Erythroblast (primary cell): ENCODE measurements at places on chromosomes 7 and 10.

- DNase-seq: no peak
Measured at GRCh38 chr10:13969118-13969791, 361.5 kb downstream of the FRMD4A start.

DNA sequence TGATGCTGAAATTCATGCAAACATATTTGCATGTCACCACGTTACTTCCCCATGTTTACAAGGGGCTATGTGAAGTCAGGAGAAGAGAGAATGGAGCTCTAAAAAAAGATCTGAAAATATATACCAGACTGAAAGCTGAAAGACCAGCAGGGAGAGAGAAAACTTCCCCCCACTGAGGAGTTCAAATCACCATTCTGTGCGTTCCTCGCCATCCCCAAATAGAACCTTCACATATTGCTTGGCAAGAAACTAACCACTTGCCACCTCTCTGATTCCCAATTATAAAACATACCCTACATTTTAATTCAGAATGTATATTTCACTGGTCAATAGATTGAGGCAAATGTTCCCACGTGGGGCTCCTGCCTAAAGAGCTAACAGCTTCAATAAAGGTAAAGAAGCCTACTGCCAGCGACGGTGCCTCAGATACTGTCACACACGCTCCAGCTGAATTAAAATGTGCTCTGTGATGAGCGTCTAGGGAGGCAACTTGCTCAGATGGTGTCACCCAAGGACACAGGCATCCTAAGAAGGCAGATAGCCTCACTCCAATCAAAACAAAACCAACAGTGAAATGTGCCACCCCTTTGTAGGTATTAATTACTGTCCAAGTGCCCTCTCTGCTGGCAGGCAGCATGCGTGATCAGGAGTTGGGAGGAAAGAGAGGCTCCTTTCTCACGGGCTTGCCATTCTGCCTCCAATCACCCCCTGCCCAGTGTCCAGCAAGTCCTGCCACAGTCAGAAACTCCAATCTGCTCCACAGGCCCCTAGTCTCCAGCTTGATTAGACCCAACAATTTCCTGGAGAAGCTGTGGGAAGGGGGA lies 298.2 kb downstream of the GRID1 start:
- no peak for DNase-seq

GRCh38 chr10:78568620-78569019 lies 500.1 kb upstream of the ZMIZ1 start:
- DNase-seq: no peak

DNA sequence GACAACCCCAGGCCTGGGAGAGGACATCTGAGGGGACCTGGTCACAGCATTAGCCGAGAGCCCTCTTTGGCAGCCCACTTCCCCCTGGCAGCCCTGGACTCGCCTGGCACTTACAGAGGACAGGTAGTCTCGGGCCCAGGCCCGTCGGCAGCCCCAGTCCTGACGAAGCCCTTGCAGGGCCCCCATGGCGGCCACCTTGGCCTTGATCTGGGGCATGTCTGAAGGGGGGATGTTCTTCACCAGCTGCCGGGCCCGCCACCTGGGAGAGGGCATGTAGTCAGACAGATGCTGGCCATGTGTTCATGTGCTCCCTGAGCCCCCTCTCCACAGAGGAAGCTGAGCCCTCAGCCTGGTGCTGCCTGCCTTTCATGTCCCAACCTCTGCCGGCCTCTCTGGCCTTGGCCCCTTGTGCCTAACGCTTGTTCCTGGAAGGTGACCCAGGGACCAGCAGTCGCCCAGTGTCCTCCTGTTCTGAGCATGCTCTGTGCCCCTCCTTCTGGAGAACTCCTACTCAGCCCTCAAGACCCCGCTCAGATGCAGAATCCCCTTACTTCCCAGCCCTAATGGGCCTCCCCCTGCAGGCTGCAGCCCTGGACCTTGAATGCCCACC lies 13.9 kb downstream of the MYO1G start:
- DNase-seq: no peak

- peak; percentile 90 for DNase-seq
Measured at GRCh38 chr10:110208614-110209453, 1.4 kb downstream of the MXI1 start.

DNA sequence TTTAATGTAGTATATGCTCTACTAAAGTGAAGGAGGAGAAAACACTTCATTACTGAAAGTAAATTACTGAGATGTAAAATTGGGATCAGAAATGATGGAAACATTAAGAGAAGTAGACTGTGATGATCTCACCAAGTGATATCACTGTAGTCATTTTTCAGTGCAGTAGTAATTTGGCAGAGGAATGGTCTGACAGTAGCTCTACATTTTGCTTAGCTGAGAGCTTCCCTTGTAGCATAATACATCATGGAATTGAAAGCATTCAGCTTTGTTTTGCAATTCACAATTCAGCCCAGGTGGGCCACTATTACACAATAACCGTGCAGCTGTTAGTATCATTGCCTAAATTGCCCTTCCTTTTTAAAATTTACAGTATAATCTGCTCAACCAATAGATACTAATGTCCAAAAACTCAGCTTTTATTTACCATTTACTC lies 19.4 kb upstream of the CABCOCO1 start:
- no peak for DNase-seq

DNA sequence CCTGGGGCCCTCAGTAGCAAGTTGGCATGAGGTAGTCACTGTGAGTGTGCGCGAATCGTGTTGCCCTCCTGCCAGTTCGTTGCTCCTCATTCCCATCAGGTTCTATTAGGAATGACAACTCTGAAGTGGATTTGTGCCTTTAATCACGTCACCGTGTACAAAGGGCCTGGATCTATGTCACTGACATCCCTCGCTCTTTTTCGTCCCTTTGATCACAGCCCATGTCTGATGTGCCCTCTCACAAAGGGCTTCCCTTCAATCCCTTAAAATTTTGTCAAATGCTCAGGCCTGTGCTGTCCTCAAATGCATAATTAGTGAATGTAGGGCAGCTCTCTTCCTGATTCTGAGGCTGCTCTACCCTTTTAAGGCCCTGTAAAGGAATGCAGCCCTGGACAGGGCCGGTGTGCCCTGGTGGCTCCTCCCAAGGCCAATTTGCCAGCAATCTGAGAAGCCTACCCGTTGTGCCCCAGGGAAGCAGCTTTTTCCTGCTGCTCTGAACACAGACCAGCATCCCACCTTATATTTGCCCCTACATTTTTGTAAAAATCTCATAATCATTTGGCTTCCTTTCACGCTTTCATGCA lies 93.6 kb downstream of the TMEM178B start:
- no peak for DNase-seq

- no peak for DNase-seq
Measured at GRCh38 chr7:101442426-101443070, 79.9 kb downstream of the COL26A1 start.

- no peak for DNase-seq
Measured at GRCh38 chr10:96636551-96636950, 49.7 kb upstream of the TM9SF3 start.

- DNase-seq: no peak
Measured at GRCh38 chr7:5394264-5395105, 29.1 kb downstream of the TNRC18 start.

GRCh38 chr10:49362596-49363260 lies 33.2 kb downstream of the DRGX start:
- no peak for DNase-seq

DNA sequence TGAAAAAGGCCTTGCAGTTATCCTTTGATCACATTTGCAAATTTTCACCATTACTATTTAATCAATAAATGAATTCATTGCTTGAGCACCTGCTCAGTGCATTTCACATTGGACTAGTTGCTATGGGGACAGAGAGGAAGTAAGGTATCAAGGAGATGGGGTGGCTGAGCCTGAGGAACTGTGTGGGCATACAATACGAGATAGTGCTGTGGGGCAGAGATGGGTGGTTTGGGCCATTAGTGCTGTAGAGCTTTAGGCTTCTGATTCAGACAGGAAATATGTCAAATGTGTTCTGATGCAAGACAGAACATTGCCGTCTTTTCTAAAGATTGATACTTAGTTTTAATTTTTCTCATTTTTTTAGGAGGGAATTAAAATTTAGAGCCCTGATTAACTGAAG lies 13.2 kb downstream of the ITGB8 start:
- DNase-seq: no peak

DNA sequence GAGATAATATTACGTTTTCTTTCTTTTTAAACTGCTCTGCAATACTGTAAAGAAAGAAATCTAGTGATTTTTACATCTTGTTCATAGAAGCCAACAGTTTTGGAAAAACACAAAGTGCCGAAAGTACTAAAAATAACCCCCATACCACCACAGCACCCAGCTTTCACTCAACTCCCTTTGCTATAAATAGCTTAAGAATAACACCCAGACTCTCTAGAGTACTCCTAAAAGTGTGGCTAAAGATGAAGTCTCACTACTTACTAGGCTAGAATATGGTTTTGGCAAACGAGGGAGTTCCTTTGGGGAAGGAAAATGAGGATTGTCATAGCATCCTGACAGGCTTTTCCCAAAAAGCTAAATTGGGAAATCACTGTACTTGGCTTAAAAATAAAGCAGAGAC lies 151.8 kb upstream of the ANK3 start:
- no peak for DNase-seq

DNA sequence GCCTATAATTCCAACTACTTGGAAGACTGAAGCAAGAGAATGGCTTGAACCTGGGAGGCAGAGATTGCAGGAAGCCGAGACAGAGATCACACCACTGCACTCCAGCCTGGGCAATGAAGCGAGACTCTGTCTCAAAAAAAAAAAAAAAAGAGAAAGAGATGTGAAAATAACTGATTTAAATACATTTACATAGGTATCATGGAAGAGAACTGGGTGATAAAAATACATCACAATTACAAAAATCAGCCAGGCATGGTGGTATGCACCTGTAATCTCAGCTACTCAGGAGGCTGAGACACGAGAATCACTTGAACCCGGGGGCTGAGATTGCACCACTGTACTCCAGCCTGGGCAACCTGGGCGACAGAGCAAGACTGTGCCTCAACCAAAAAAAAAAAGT lies 19.8 kb downstream of the NANOS1 start:
- DNase-seq: no peak

- no peak for DNase-seq
Measured at GRCh38 chr7:12138421-12138820, 72.7 kb upstream of the TMEM106B start.

- no peak for DNase-seq
Measured at GRCh38 chr10:28681291-28681763, 4.0 kb downstream of the BAMBI start.

DNA sequence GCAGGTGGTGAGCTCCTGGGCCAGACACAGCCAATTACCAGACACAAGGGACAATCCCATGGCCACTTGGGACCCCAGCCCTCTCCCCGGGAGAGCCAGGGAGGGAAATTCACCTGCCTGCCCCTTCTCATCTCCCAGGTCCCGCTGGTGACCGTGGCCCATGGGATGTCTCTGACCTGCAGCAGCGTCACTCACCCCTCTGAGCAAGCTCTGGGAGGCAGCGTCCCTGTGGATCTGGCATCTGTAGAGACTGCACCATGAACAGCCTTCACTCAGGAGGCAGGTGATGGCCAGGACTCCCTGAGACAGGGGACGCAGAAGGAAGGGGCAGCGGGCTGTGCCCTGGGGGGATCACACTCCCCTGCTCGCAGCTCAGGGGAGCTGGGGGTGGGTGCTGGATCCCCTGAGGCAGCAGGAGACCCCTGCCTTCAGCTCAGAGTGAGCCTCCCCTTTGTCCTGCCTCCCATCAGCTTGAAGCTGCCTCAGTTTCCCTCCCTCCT lies 90.8 kb downstream of the FOXL3 start:
- no peak for DNase-seq

DNA sequence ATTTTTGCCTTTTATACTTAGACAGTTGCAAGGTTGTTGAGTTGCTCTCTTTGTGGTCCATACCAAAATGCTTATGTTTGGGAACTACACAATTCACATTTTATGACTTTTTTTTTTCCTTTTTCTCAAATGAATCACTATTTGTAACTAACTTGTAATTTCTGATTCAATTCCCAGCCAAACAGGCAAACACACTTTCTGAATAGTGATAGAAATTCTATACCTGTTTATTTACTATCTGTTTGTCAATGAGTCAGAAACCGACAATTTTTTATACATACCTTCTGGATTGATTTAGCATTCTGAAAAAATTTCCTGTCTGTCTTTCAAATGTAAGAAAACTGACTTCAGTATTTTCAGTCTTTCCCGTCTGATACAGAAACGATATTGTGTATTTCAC lies 69.1 kb downstream of the MBL2 start:
- no peak for DNase-seq

GRCh38 chr10:36164556-36165504 lies 522.7 kb upstream of the FZD8 start:
- DNase-seq: no peak

GRCh38 chr10:79944428-79945395 lies 4.2 kb downstream of the SFTPD start:
- DNase-seq: no peak

- DNase-seq: no peak
Measured at GRCh38 chr7:107751113-107751512, 7.2 kb downstream of the CBLL1 start.

DNA sequence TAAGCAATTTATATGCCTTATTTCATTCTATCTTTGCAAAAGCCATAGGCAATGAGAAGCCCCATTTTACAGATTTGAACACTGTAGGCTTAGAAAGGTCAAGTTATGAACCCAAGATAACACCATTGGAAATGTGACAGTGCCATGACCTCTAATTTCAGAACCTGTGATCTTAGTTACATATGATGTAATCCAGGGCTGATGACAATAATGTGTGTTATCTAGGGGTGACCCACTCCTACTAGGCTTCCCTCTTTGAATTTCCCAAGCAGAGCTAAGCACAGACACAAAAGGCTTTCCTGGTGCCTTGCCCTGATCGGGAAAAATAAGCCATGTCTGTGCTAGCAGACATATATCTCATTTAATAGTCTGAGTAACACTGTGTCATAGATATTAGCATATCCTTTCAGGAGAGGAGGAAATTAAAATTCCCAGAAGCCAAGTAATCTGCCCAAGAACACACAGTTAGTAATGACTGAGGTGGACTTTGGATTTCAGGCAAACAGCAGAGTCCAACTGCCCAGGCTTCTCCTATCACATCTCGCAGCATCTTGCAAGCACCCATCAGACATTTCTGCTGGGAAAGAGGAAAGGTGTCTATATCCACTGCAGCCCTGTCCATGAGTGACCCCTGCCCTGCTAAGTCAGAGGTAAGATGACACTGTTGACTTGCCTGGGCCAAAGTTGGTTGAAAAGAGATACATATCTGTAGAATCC lies 2.8 kb upstream of the TECTB start:
- DNase-seq: no peak

DNA sequence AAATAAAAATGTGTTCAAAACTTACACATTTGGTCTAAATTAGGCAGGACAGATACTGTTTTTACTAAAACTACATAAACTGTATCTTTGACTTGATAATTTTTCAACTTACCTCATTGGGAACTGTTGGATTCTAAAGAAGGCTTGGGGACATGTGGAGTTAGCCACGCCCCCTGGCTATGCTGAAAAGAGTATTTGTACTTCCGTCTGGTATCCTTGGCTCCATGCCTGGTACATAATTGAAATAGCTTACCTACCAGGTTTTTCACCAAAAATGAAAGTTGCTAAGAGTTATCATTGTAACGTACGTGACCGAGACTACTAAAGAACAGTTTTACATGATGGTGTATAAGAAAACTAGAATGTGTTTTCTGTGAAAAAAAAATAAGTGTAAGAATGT lies 604.8 kb upstream of the IGFBP3 start:
- no peak for DNase-seq
